ENCODE measurements at places on chromosomes 5 and 9. TPM values are rescaled to one million over a fixed set of nuclear protein-coding genes. Genes with fewer than 3 reads are reported as not detected.

CDKN2B gene
- 64.8 TPM for total RNA-seq

SLIT3 gene
- total RNA-seq = 16.1 TPM

EDIL3 gene
- 29.7 TPM for total RNA-seq

C9orf153 gene
- total RNA-seq = 0.35 TPM

BHMT2 gene
- 0.70 TPM for total RNA-seq

TPD52L3 gene
- total RNA-seq = not detected

SPINK5 gene
- 11.0 TPM for total RNA-seq

MSMP gene
- 0.48 TPM for total RNA-seq

PRLR gene
- total RNA-seq = 10.3 TPM

KCNT1 gene
- not detected for total RNA-seq

ZNF454 gene
- total RNA-seq = 5.2 TPM

TSSK1B gene
- 0.12 TPM for total RNA-seq

PCDHGB5 gene
- 3.1 TPM for total RNA-seq

NPR3 gene
- 2.8 TPM for total RNA-seq

SLCO6A1 gene
- total RNA-seq = not detected

PCDHGB6 gene
- 2.3 TPM for total RNA-seq

MTX3 gene
- total RNA-seq = 8.8 TPM

C7 gene
- 44.1 TPM for total RNA-seq

HRCT1 gene
- total RNA-seq = 82.1 TPM

FOXD4 gene
- total RNA-seq = 0.19 TPM

UNC5A gene
- 0.07 TPM for total RNA-seq

LMBRD2 gene
- 14.8 TPM for total RNA-seq

MROH2B gene
- not detected for total RNA-seq

FOXD4L3 gene
- not detected for total RNA-seq

SLC25A2 gene
- 1.7 TPM for total RNA-seq

USP20 gene
- 20.2 TPM for total RNA-seq

RNF183 gene
- 1.1 TPM for total RNA-seq

GABRA6 gene
- not detected for total RNA-seq

CD274 gene
- total RNA-seq = 3.4 TPM

CNTNAP3B gene
- 21.7 TPM for total RNA-seq

ADRA1B gene
- 0.69 TPM for total RNA-seq

TAL2 gene
- not detected for total RNA-seq

MSX2 gene
- total RNA-seq = 0.17 TPM

FKTN gene
- 11.2 TPM for total RNA-seq

NMRK1 gene
- 19.0 TPM for total RNA-seq

FABP6 gene
- not detected for total RNA-seq

ANKRD20A1 gene
- 15.3 TPM for total RNA-seq

CCL27 gene
- not detected for total RNA-seq

C6 gene
- 0.87 TPM for total RNA-seq

IRX1 gene
- total RNA-seq = not detected

LMAN2 gene
- 139 TPM for total RNA-seq

FOXD4L6 gene
- total RNA-seq = not detected

PCDHB4 gene
- 0.35 TPM for total RNA-seq
